ENCODE measurements at places on chromosomes 7 and 10. TPM values are rescaled to one million over a fixed set of nuclear protein-coding genes. Genes with fewer than 3 reads are reported as not detected.

GRID1 gene
- total RNA-seq: not detected

PITX3 gene
- not detected for total RNA-seq

MARVELD1 gene
- 66.3 TPM for total RNA-seq

ZC3HAV1 gene
- total RNA-seq: 30.5 TPM

IL6 gene
- 18.7 TPM for total RNA-seq

OR2A42 gene
- total RNA-seq: 0.32 TPM

NDUFB8 gene
- 123 TPM for total RNA-seq

DTX2 gene
- 4.3 TPM for total RNA-seq

DNA sequence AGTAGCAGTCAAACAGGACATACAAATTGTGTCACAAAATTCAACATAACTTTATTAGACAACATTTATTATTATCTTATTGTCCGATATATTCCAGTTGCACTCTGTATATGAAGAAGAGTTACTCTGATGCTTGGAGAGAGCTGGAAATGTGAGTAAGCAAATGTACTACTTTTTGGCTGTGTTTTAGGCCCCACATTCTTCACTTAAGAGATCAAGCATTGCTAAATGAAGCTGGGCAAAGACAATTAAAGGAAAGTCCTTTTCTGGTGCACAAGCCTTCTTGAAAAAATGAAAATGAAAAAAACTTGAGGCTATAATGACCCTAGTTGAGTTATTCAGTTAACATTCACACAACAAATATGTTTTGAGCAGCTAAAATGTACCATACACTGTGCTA lies 26.1 kb downstream of the MYPN start:
- DNase-seq: peak; percentile 84

DNA sequence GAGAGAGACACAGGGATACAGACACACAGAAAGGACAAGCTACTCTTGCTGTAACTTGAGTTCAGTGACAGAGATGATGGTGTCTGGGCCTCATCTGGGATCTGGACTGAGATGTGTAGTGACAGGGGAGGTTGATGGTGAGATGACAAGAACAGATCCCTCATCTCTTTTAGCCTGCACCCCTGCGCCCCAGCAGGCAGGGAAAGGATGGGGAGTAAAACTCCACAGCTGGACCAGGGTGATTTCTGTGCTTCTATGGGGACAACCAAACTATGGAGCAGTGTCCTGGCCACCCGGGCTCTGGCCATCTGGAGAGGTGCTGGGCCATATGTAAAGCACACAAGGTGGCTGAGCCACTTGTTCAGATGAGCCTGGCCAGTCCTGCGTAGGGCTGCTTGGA lies 4.5 kb upstream of the LRRC18 start:
- no peak for DNase-seq

DNA sequence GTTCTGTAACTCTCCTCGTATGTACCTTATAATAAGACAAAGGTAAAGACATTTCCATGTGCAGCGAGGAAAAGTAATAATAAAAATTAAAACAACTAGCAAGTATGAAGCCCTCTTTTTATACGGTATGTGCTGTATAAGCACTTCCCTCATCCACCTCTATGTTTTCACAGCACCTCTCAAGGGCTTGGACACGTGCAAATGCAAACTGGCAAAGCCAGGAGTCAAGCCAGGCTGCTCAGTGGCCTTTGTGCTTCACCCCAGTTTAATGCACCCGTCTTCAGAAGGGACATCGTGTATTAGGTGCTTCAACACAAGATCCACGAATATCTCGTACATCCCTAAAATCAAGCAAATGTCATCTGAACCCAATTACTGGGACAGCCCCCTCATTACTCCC lies 1.3 kb upstream of the DGKI start:
- DNase-seq: no peak

GRCh38 chr7:121395494-121395960 lies 581 bp downstream of the FAM3C start:
- peak; percentile 61 for DNase-seq

DNA sequence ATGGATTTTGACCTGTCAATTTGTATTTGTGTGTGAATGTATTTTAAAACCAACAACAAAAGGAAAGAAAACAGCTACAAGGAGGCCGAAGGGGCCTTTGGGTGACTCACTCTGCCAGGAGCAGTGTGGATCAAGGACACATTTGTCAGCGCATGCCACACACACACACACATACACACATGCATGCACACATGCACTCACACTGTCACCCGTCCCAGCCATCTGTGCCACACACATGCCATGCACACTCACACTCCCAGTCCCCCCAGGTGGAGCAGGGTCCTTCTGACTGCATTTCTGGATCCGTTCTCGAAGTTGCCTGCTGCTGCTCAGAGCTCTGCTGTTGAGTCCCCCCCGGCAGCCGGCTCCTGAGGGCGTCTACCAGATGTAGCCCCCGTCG lies 26.0 kb downstream of the SPOCK2 start:
- DNase-seq: no peak

- DNase-seq: no peak
Observed at GRCh38 chr10:69366738-69367137, 50.0 kb downstream of the TACR2 start.

- DNase-seq: no peak
Observed at GRCh38 chr7:105320896-105321295, 67.8 kb downstream of the SRPK2 start.

DNA sequence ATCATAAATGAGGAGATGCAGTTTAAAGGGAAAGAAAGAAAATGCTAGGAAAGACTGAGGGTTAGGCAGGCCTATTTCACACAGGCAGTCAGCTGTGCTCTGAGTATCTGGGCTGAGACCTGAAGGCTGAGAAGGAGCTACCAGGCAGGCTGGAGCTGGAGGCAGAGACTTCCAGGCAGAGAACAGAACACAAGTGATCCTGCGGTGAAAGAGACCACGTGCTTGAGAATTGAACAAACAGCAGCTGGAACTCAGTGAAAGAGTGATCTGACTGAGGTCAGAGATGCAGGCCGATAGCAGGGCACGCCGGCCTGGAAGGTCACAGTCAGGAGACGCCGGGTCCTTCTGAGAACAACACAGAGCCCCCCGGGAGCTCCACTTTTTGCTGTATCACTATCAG lies 147.8 kb downstream of the ADAM12 start:
- DNase-seq: no peak

DNA sequence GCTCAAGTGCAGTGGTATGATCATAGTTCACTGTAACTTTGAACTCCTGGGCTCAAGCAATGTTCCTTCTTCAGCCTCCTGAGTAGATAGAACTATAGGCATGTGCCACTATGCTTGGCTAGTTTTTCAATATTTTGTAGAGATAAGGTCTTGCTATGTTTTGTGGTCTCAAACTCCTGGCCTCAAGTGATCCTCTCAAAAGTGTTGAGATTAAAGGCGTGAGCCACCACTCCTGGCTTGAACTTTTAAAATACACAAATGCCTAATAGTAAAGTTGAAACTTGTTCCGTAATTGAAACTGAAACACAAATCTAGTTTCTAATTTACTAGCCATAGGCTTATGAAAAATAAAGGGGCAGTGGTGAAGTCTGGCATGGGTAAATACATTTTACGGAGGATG lies 65.7 kb downstream of the AP3M1 start:
- no peak for DNase-seq

DNA sequence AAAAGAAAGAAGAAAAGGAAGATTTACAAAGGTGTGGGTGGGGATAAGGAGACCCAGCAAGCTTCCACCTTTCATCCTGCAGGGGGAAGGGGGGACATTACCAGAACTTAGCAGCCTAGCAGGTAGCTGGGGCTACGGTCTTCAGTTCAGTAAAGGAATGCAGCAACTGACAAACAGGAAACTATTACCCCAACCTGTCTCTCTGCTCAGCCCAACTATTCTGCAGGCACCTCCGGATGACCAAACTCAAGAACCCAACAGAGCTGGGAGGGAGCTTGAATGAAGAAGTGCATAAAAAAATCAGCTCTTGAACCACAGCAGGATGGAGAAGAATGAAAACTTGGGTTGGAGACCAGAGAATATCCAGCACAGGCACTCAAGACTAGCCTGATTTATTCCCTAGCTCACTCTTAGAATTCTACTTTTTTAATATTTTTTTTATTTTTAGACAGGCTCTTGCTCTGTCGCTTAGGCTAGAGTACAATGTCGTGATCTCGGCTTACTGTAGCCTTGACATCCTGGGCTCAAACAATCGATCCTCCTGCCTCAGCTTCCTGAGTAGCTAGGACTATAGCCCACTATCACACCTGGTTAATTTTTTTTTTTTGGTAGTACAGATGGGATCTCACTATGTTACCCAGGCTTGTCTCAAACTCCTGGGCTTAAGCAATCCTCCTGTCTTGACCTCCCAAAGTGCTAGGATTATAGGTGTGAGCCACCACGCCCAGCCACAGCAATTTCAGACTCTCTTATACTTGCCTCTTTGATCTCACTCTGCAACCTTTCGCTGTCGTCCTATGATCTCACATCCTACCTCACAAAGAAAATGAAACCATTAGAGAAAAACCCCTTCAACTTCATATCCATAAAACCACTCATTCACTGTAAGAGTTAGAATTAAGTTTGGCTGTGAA lies 18.5 kb upstream of the C10orf67 start:
- DNase-seq: no peak

- peak; percentile 71 for DNase-seq
Observed at GRCh38 chr10:14146025-14146424, 184.7 kb downstream of the FRMD4A start.

GRCh38 chr7:91165006-91165845 lies 99.0 kb upstream of the FZD1 start:
- peak; percentile 93 for DNase-seq

- peak; percentile 9 for DNase-seq
Observed at GRCh38 chr7:108294595-108294994, 161.6 kb downstream of the NRCAM start.

DNA sequence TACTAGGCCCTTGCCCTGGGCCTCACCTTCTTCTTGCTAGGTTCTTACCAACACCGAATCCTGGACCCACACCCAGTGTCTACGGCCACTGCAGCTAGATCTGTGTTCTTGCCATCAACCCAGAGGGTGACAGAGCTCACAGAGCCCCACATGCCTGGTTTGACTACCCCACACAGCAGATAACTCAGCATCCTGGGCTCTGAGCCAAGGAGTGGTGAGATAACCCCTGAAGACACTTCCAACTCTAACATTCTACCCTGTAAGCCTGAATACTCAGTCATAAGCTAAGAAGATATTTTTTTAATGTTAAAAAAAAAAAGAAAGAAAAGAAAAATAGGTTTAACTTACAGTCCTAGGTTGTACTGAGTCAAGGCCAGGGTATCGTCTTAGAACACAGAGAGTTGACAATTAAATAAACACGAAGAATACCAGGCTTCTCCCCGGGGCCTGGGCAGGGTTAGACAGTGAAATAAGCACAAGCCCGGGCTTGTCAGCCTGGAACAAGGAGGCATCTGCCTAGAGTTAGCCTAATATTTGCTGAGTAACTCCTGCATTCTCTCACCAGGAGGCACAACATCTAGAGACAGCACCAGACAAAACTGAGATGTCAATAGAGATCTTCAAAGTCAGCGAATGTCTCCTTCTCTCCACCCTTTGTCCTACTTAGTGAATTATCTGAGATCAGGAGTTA lies 556.5 kb upstream of the LRRN3 start:
- DNase-seq: peak; percentile 53

DNA sequence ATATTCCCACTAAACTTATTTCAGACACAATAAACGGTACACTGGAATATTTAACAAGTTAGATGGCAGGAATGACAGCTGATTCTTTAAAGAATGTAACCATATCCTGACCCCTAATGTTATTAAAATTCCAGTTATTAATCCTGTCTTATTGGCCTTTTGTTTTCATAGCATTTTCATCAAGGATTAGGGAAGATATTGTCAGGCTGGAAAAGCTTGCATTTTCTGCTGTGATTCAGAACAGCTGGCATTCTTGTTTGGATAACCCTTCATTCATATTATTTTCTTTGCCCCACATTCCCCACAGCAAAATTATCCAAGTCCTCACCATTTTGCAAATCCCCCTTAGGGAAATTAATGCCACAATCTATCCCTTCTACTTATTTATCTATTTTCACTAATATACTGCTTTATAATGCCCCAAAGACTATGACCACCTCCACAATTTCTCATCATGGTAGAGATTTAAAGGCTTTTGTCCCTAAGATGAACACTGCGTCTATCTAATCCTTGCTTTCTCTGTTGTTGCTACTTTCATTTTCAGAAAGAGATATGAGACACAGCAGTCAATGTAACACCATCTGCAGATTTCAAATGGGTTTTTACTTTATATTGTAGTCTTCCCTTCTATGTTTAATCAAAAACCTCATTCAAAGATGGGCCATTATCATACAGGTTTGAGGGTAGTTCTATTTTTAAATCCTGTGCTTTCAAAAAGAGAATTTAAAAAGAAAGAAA lies 475.1 kb downstream of the PARD3 start:
- no peak for DNase-seq

GRCh38 chr10:10544890-10545289 lies 472.8 kb upstream of the CELF2 start:
- DNase-seq: no peak

All from GM23248 (cell line).